Activated naive CD8-positive, alpha-beta T cell treated with anti-CD3 and anti-CD28 coated beads, Interleukin-2, amount 10 ng/mL, durations not matched to agents 7 days and 5 days (primary cell): ENCODE measurements at places on chromosomes 6 and 20. TPM values are rescaled to one million over a fixed set of nuclear protein-coding genes. Genes with fewer than 3 reads are reported as not detected.

Gene CRISP2
- not detected for total RNA-seq

Gene CYP24A1
- 0.40 TPM for total RNA-seq

- no peak overlapping the region for H3K4me3 ChIP-seq
- H3K4me1 ChIP-seq, result no peaks in the 10 kb centered on the region
- H3K27me3 ChIP-seq, result peaks cover 3% of the 10 kb centered on the region
- no peak overlapping the region for H3K27ac ChIP-seq
- peaks cover 1% of the 10 kb centered on the region for H3K36me3 ChIP-seq
Measured at GRCh38 chr20:58526411-58526810, 11.2 kb upstream of the APCDD1L start.

Gene SIRPD
- total RNA-seq, result 0.31 TPM

DNA sequence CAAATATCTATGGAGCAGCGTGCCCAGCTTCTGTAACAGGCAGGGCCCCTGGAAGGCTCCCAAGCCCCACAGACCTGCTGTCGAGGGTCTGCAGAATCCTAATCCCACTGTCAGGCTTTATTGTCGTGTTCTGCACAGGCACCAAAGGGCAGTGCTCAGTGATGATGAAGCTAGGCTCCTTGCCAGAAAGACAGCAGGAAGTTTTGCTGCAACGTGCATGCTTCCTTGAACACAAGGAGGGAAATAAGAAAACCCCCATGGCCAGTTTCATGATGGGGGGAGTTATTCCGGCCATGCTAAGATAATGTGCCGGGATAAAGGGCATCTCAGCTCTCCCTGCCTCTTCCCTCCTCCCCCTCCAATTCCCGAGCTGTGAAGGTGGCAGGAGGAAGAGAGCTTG, 109.4 kb upstream of the KCNG1 start:
- H3K4me3 ChIP-seq, result no peak overlapping the region
- peaks cover 3% of the 10 kb centered on the region for H3K27me3 ChIP-seq
- H3K4me1 ChIP-seq, result peaks cover 1% of the 10 kb centered on the region
- H3K27ac ChIP-seq, result no peak overlapping the region
- no peaks in the 10 kb centered on the region for H3K36me3 ChIP-seq
- no peak for DNase-seq

- no peaks in the 10 kb centered on the region for H3K4me1 ChIP-seq
- no peaks in the 10 kb centered on the region for H3K36me3 ChIP-seq
- peaks cover 7% of the 10 kb centered on the region for H3K27me3 ChIP-seq
- no peak overlapping the region for H3K4me3 ChIP-seq
- no peak overlapping the region for H3K27ac ChIP-seq
- DNase-seq, result no peak
Measured at GRCh38 chr6:136114661-136115060, 135.4 kb downstream of the MTFR2 start.

Gene BPI
- not detected for total RNA-seq

GRCh38 chr6:91744566-91744965, 1157.7 kb upstream of the MAP3K7 start:
- no peaks in the 10 kb centered on the region for H3K36me3 ChIP-seq
- no peaks in the 10 kb centered on the region for H3K4me1 ChIP-seq
- no peak overlapping the region for H3K27ac ChIP-seq
- no peak overlapping the region for H3K4me3 ChIP-seq

Gene CCN5
- total RNA-seq, result not detected

- H3K27ac ChIP-seq, result no peak overlapping the region
- H3K4me1 ChIP-seq, result no peaks in the 10 kb centered on the region
- no peaks in the 10 kb centered on the region for H3K36me3 ChIP-seq
Measured at GRCh38 chr6:87982134-87982533, 65.5 kb upstream of the SPACA1 start.

Gene DYNLT1
- 99.9 TPM for total RNA-seq

Gene HLA-DQA2
- not detected for total RNA-seq

Gene GSTA2
- not detected for total RNA-seq

GRCh38 chr6:2773449-2773848, 8.3 kb downstream of the WRNIP1 start:
- H3K27ac ChIP-seq, result no peak overlapping the region
- H3K4me1 ChIP-seq, result peaks cover 36% of the 10 kb centered on the region
- no peaks in the 10 kb centered on the region for H3K27me3 ChIP-seq
